IMR-90 (cell line): ENCODE measurements at places on chromosomes 7 and 10.
A peak's percentile ranks its signal among the peaks of the same experiment; 100 is the strongest.

DNA sequence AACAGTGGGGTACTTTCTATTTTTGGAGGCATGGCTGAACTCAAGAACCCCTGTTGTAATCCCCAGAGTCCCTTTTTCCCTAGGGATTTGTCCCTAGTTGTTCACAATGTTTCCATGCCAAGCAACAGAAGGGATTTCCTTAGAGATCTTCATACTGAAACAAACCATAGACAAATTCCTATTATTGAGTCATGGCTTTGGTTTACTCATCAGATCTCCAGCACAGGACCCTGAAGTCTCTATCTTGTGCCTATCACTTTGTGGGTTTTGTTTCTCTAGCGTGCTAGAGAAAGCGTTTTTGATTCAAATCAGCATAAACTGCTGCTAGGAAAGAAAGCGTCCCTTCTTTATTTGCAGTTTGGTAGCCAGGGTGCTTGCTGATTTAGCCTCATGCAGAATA, 165.0 kb downstream of the BAMBI start:
- peak; percentile 91 for DNase-seq

- peak; percentile 11 for DNase-seq
These were observed 386.6 kb downstream of the SH2D4B start for GRCh38 chr10:80924063-80924952.

- DNase-seq = peak; percentile 43
These were observed 233.9 kb upstream of the CACNA2D1 start for GRCh38 chr7:82677493-82677892.

DNA sequence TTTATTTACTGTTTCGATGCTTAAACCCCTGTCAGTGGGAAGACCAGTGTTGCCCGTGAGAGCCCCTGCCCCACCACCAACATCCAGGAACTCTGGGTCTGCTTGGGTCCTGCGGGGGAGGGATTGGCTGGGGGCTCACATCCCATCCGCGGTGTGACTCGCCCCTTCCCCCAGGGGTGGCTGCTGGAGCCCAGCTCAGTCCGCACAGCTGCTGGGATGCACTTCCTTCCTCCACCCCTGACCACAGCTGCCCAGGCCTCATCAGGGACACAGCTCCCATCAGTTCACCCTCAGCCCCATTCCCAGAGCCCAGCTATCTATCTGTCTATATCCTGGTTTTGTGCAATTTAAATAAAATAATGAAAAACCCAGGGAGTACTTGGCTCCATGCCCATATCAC, 54.5 kb downstream of the JAKMIP3 start:
- no peak for DNase-seq

- no peak for DNase-seq
These were observed 58.8 kb downstream of the DGKB start for GRCh38 chr7:14843755-14844154.

DNA sequence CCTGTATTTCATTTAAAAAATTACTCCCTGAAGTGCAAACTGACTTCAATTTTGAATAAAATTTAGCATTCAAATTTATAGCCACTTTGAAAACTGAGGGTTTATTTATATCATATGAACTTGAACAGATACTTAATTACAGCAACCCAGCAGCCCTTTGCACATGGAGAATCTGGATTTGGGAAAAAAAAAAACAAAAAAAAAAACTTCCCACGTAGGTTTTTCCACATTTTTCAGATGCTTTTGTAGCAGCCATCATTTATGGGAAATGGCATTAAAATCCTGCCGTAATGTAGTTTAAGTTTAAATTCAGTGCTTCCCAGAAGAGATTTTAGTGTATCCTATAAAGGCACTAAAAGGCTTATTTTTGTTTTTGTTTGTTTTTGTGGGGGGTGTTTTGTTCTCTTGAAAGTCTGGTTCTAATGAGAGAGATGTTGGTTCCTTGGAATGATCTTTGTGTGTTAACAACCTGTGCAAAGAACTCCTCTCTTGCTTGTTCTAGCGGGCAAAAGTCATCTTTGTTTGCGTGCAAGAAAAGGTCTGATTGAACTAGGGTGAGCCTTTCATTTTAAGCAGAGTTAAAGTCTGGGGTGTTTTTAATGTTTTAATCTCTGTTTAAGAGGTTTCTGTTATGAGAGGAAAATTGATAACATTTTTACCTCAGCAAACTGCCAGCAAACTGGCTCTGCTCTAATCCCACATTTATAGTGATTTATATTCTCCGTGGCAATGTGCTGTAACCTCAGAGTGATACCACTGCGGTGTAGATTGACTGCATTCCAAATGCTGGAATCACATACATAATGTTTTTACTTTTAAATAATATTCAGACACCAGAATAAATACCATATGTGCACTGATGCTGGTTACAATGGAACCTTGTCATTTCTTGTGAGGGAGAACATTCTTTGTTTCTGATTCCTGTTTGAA, 105.5 kb downstream of the WNT2 start:
- peak; percentile 82 for DNase-seq

DNA sequence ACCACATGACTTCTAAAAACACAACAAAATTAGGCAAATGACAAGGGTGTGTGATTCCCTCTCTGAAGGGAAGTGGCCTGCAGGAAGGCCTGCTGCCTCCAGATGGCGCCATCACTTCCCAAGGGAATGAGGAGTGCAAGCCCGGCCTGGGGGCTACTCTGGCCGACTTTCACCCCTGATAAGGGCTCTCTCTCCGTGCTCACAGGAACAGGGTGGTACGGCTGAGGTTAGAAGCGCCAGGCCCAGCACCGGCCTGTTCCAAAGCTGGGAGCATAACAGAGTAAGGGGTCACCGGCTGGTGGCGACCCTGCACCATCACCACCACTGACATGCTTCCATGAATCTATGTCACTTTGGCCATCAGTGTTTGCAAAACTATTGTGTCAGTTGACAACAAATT, 13.1 kb downstream of the RBP3 start:
- peak; percentile 16 for DNase-seq

DNA sequence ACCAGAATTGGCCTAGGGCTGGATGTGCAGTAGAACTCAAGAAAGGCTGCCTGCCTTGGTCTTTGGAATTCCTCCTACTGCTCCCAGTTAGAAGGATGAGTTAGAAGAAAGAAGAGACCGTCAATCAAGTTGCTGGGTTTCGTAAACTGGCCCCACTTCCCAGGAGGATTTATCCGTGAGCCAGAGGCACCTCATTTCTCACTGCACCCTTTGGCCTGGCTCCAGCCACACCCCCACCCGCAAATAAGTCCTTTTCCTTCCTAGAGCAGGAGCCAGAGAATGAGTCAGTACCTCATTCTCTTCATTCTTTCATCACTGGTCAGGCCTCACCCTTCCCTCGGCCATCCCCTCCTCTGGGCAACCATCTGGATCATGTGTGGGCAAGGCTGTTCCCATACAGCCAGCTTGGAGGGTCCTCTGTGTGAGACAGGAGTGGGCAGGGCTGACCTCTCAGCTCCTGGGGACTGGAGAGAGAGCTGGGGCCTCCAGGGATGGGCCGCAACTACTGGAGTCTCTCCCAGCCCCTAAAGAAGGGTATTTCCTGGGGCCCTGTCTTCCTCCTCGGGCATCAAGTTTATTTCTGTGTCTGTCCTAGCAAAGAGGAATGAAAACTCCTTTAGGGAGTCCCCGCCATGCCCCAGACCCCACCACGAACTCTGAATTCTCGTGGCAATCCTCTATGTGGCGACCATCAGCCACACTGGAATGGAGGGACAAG, 87.2 kb upstream of the DUSP5 start:
- peak; percentile 98 for DNase-seq

DNA sequence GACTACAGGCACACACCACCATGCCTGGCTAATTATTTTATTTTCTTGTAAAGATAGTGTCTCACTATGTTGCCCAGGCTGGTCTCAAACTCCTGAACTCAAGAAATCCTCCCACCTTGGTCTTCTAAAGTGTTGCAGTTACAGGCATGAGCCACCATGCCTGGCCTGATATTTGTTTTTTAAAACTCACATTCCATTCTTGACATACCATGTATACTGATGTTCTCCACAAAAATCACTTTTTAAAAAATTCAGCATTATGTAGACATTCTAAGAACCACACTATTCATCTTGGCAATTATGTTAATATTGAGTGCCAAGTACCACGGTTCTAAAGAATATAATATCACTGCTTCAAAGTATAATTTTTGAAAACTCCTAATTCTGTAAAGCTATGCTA, 43.5 kb downstream of the IDE start:
- peak; percentile 31 for DNase-seq

DNA sequence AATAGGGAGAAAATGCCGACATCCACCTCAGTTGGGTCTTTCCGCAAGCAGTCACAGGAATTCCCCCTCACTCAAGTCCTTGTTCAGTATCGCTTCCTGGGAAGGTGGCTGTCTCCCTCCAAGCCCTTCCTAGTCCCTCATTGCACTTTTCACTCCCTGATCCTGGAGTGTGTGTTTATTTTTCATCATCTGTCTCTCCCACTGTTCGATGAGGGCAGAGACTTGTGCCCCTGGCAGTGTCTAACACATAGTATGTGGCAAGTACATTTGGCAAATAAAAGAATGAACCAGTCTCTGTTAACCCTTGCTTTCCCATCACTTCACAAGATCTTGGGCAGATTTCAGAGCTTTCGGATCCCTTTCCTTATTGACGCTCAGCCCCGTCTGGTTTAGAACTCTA, 24.0 kb upstream of the CACUL1 start:
- no peak for DNase-seq

DNA sequence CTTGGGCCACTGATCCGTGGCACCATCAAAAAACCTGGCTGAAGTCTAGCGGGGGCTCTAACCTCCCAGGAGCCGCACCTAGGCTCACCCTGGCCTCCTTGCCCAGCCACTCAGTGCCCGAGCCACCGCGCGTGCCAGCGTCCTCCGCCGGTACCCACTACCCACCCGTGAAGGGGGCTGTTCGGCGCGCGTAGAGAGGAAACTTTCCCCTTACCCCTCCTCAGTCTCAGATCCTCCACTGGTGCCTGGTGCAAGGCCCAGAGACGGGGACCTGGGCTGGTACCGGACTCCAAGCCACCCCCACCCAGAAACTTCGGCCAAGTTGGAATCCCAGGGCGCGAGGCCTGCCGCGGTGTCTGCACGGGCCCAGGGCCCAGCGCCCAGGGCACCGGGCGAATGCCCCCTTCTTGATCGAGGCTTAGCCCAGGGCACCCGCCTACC, 3.5 kb upstream of the EBF3 start:
- DNase-seq = no peak

GRCh38 chr10:12909836-12910185, 91.7 kb downstream of the CCDC3 start:
- peak; percentile 22 for DNase-seq

GRCh38 chr7:87231711-87232110, 12.2 kb upstream of the TMEM243 start:
- no peak for DNase-seq

DNA sequence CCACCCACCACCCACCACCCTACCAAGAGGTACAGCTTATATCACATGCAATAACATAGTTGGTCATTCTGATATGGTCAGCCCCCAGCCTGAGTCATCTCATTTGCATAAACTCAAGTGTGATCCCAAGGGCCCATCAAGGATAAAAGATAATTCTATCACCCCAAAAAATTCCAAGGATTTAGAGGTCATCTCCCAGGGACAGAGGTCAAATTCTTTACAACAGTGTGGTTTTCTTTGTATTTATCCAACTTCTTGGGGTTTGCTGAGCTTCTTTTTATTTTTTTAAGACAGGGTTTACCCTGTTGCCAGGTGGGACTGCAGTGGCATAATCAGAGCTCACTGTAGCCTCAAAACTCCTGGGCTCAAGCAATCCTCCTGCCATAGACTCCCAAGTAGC, 9.4 kb upstream of the GTPBP10 start:
- no peak for DNase-seq

DNA sequence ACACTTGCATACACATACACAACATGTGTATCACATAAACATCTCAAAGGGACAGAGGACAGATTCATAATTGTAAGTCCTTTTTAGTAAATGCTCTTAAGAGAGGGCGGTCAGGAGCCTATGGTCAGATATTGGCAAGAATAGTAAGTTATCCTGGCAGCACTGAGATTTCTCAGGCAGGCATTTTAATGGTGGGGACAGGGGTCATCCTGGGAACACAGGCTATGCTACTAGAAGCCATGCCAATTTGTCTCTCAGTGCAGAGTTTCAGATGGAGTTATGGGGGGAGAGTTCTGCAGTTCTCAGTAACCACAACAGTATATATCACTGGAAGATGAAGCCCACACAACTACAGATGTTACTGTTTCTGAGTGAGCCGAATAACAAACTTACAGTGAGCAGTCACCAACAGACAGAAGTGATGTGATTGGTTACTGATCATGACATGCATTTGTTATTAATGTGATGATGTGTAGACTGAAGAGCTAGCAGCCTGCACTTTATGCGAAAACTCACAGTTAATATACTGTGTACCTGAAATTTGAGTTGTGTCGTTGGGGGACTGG, 16.4 kb downstream of the ZNF487 start:
- DNase-seq = no peak

GRCh38 chr10:986137-986825, 2.0 kb upstream of the GTPBP4 start:
- DNase-seq = peak; percentile 79

- DNase-seq = no peak
These were observed 822.7 kb downstream of the PCDH15 start for GRCh38 chr10:53978301-53978700.

GRCh38 chr7:80722616-80723195, 84.3 kb downstream of the CD36 start:
- DNase-seq = peak; percentile 100

- peak; percentile 66 for DNase-seq
These were observed 188.5 kb upstream of the BMPER start for GRCh38 chr7:33716581-33717477.

DNA sequence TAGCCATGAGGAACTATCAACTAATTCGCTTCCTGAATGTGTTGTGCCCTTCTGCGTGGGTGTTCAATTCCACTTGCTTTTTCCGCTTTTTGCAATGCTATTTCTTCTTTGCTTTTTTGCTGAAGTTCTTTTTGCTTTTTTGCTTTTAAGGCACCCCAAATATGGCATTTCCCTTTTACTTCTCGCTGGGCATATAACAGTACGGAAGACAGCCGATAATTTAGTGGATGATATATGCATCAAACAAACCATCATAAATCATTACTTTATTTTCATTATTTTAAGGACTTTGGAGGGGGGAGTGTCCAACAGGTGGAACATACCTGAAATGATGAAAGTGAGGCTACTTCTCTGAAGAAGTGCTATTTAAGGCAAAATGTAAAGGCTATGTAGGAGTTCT, 277.0 kb upstream of the MTPN start:
- no peak for DNase-seq

DNA sequence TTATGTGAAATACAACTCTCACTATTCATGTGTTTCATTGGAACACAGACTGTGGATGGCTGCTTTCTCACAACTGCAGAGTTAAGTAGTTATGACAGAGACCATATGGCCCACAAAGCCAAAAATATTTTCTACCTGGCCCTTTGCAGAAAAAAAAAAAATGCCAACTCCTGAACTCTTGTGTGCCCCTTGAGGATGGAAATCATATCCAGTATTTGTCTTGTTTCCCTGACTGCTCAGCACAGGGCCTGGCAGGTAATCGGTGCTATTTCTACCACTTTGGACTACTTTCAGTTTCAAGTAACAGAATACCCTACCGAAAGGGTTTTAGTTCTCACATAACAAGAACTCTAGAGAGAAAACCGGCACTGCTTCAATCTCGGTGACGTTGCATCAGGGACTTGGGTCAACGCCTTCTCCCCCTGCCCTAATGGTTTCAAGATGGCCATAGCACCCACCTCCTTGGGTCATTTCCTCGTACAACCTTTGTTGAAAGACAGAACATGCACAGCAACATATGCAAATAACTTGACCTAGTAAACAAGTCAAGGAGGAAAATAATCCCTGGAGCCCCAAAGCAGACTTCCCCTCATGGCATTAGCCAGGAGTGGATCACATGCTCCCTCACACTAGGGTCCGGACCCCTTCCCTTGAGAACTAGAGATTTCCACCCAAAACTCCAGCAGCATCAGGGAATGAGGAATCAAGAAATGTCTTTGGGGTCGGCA, 11.8 kb upstream of the GPNMB start:
- no peak for DNase-seq

- DNase-seq = peak; percentile 54
These were observed 63.3 kb upstream of the PRKG1 start for GRCh38 chr10:51010977-51011376.
